ENCODE measurements at places on chromosomes 3 and 15.

- DNase-seq, result no peak
Observed at GRCh38 chr3:142104763-142105162, 44.6 kb downstream of the TFDP2 start.

- DNase-seq, result no peak
Observed at GRCh38 chr3:33525232-33525631, 85.0 kb upstream of the UBP1 start.

- no peak for DNase-seq
Observed at GRCh38 chr15:74573987-74574386, 33.0 kb downstream of the ARID3B start.

DNA sequence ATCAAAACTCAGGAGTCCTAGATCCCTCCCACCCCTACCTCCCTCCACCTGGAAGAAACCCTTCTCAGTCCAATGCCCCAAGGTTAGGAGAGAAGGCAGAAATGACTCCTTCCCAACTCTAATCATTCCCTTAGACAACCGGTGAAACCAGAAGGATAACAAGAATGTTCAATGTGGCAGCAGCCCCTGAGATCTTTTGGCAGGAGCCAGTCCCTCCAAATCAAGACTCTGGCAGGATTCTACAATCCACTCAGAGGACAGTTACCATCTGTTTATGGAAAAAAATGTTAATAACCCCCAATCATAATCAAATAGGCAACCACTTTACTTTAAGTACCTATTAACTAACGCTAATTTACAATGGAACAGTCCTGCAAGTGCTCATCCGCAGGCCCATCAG, 136.5 kb downstream of the NTRK3 start:
- no peak for DNase-seq

- DNase-seq, result no peak
Observed at GRCh38 chr3:35393901-35394799, 245.2 kb upstream of the ARPP21 start.

GRCh38 chr3:26381411-26381810, 241.2 kb upstream of the LRRC3B start:
- DNase-seq, result no peak

- no peak for DNase-seq
Observed at GRCh38 chr3:18937574-18937973, 210.7 kb upstream of the KCNH8 start.

Data from Calu3 (cell line).